ENCODE measurements at places on chromosomes 6 and 20.

DNA sequence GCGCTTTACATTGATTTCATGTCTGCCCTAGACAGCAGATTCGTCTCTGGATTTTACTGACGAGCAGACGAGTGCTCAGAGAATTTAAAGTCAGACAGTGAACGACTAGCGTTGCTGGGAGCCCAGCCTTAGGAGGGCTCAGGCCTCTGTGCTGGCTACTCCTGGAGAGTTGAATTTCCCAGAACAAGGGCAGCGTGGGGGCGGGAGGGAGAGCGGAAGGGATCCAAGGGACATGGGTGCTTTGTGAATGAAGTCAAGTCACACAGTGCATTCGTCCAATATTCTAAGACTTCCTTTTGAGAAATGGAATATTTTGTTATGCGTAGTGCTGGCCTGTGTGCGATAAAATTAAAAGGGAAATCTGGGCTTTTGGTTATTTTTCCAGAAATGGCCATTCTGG lies 126.5 kb downstream of the MYLK4 start:
- H3K4me1 ChIP-seq, result no peaks in the 10 kb centered on the region
- no peak for DNase-seq
- H3K4me3 ChIP-seq, result no peak overlapping the region
- no peaks in the 10 kb centered on the region for H3K36me3 ChIP-seq
- no peak overlapping the region for H3K27ac ChIP-seq

GRCh38 chr6:33926451-33926850 lies 122.6 kb upstream of the MLN start:
- H3K36me3 ChIP-seq, result no peaks in the 10 kb centered on the region
- DNase-seq, result no peak
- H3K27ac ChIP-seq, result no peak overlapping the region
- no peaks in the 10 kb centered on the region for H3K27me3 ChIP-seq

DNA sequence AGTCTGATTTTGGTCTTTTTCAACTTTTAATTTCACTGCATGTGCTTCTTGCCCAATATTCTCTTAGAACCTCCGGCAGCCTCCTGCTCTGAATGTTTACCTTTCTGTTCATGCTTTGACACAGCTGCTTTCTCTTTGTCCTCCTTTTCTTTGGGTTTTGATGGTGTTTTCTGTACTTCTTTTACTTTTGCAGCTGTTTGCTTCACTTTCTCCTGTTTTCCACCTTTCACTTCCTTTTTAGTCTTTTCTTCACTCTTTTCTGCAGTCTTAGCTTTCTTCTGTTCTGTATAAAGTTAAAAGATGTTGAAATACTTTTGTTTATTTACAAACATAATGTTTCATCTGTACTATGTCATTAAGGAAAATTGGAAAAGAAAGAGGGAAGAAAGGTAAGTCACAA lies 133.1 kb downstream of the TRDN start:
- no peak for DNase-seq
- no peaks in the 10 kb centered on the region for H3K36me3 ChIP-seq
- no peak overlapping the region for H3K27ac ChIP-seq
- no peaks in the 10 kb centered on the region for H3K27me3 ChIP-seq
- H3K4me3 ChIP-seq, result no peak overlapping the region

- no peak for DNase-seq
- H3K27me3 ChIP-seq, result no peaks in the 10 kb centered on the region
- H3K4me3 ChIP-seq, result no peak overlapping the region
- no peak overlapping the region for H3K27ac ChIP-seq
These were observed 98.7 kb downstream of the COL21A1 start for GRCh38 chr6:56148488-56149186.

GRCh38 chr6:65461121-65461520 lies 245.9 kb downstream of the EYS start:
- H3K4me1 ChIP-seq, result no peaks in the 10 kb centered on the region
- peaks cover 1% of the 10 kb centered on the region for H3K36me3 ChIP-seq
- H3K27me3 ChIP-seq, result no peaks in the 10 kb centered on the region
- H3K27ac ChIP-seq, result no peak overlapping the region
- DNase-seq, result no peak
- no peak overlapping the region for H3K4me3 ChIP-seq

- no peak for DNase-seq
- no peaks in the 10 kb centered on the region for H3K27me3 ChIP-seq
- H3K4me1 ChIP-seq, result peaks cover 8% of the 10 kb centered on the region
- no peak overlapping the region for H3K4me3 ChIP-seq
These were observed 18.5 kb downstream of the FAM209B start for GRCh38 chr20:56551571-56551970.

- H3K27ac ChIP-seq, result no peak overlapping the region
- H3K27me3 ChIP-seq, result no peaks in the 10 kb centered on the region
- H3K4me1 ChIP-seq, result no peaks in the 10 kb centered on the region
- H3K36me3 ChIP-seq, result no peaks in the 10 kb centered on the region
- no peak for DNase-seq
- H3K4me3 ChIP-seq, result no peak overlapping the region
These were observed 792.0 kb upstream of the MAN1A1 start for GRCh38 chr6:120141601-120142000.

DNA sequence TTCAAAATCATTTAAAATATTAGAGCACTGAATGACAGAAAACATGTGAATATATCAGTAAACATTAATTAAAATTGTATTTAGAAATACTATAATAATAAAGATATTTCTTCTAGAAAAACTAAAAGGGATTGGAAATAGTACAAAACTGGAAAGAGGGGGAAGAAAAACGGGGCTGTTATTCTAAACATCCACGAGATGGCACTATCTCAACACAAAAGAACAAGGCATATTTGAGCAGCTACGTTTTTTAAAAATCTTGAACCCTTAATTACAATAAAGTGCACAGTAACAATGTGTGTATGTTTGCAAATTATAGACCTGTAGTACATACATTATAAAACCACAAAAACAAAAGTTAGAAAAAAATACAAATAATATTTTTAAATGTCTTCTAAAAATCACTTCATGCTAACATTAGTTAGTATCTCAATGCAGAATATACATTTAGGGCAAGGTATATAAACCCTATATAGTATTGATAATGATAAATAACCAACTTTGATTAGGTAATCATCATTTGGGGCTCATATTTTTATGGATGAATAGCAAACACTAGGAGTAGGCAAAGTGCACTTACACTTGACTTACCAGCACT lies 42.5 kb upstream of the PNISR start:
- H3K4me1 ChIP-seq, result no peaks in the 10 kb centered on the region
- H3K36me3 ChIP-seq, result peaks cover 15% of the 10 kb centered on the region
- no peak overlapping the region for H3K27ac ChIP-seq
- no peaks in the 10 kb centered on the region for H3K27me3 ChIP-seq

DNA sequence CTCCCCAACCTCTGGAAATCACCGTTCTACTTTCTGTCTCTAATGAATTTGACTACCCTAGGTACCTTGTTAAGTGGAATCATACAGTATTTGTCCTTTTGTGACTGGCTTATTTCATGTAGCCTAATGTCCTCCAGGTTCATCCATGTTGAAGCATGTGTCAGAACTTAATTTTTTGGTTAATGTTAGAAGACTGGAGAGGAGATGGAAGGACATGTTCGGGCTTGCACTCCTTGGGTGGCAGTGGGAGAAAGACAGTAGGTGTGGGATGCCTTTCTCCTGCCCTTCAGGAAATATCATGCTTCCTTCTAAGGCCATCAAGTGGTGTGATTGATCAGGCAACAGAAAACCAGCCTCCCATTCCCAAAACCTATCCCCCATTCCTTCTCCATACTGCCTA lies 61.1 kb upstream of the RNF144B start:
- H3K4me3 ChIP-seq, result no peak overlapping the region
- H3K27me3 ChIP-seq, result peaks cover 1% of the 10 kb centered on the region
- H3K4me1 ChIP-seq, result peaks cover 7% of the 10 kb centered on the region

- H3K4me1 ChIP-seq, result no peaks in the 10 kb centered on the region
- no peak overlapping the region for H3K27ac ChIP-seq
- H3K27me3 ChIP-seq, result no peaks in the 10 kb centered on the region
- peaks cover 46% of the 10 kb centered on the region for H3K36me3 ChIP-seq
These were observed 111.3 kb downstream of the UBE3D start for GRCh38 chr6:82954356-82954755.

All from activated naive CD8-positive, alpha-beta T cell treated with anti-CD3 and anti-CD28 coated beads, Interleukin-2, amount 50 U/mL, for 24 hours (primary cell).